ENCODE measurements at places on chromosomes 16 and 17.

DNA sequence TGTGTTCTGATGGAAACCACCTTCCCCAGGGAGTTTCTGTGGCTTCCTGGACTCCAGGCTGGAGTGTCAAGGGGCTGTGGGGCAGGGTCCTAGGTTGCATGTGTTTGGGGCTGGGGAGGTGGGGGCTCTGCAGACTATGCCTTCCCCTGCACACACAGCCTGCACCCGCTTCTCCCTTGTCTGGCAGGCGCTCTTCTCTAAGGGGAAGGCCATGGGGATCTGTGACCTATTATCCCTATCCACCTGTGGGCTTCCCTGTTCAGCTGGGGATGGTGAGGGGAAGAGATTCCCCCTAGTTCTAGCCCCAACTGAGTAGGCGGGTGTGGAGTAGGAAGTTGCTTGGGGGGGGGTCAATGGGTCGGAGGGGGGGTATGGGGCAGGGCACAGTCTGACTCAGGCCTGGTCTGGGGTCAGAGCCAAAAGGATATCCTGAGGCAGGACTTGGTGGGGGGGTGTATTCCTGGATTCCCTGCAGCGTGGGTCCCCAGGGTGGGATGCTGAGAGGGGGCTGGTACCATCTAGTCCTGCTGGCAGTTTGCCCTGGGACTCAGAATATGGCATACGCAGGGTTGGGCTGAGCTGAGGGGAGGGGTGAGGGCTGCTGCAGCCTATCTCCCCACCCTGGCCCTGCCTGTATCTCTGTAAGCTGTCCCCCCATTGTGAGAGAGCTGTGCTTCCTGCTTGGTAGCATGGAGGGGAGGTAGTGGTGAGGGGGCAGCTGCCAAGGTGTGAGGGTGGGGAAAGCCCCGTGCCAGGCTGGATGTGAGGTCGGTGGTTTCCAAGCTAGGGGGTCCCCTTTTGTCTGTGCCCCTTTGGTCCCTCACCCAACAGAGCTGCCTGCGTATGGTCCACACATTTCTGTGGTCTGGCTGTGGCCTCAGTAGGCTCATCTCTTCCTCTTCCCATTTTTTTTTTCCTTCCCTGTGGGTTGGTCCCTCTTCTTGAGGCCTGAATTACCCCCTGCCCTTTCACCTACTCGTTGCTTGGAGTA lies 14.7 kb downstream of the RARA start:
- no peak for DNase-seq

DNA sequence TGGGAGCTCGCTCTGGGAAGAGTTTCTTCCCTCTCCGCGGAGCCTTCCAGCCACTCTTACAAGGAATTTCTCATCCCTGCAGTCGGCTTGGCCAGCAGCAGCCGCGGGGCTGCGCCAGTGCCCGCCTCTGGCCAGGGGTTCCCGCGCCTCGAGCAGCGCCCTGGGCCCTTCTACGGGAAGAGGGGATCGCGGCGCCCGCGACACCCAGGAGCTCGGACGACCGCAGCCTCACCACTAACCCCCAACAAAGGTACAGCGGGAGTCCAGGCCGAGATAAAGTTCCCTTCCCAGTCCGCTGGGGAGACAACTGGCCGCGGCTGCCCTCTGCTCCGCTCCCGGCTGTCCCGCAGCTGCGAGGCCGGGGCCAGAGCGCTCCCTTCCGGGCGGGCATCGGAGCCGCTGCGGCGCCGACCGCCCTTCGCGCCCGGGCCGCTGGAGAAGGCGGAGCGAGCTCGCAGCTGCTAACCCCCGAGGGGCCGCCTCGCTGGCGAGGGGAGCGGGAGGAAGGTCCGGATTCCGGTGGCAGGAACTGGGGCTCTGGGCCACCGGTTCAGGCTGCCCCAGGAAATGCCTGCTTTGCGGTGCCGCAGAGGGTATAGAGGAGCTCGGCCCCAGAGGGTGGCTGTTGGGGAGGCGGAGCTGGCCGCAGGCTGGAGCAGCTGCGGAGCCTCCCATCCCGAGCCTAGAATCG lies 3.6 kb upstream of the HS3ST3B1 start:
- DNase-seq: no peak

GRCh38 chr17:73011016-73011486 lies 81.4 kb downstream of the SLC39A11 start:
- DNase-seq: no peak

DNA sequence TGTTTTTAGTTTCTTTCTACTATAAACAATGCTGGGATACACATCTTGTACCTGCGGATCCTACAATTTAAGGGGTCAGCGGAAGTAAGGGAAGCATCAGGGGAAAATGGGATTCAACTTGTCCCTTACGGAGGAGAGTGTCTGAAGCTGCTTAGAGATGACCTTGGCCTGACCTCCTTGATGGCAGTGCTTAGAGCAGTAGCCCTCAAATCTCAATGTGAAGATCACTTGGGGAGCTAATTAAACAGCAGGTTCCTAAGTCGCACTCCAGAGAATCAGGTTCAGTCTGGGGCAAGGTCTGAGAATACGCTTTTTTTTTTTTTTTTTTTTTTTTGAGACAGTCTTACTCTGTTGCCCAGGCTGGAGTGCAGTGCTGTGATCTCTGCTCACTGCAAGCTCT lies 9.6 kb upstream of the METTL16 start:
- DNase-seq: no peak
